Karpas-422 (cell line): ENCODE measurements at places on chromosomes 11 and 22.

- no peak for DNase-seq
Observed at GRCh38 chr11:99079576-99079975, 58.8 kb downstream of the CNTN5 start.

- no peak for DNase-seq
Observed at GRCh38 chr11:123169821-123170220, 25.2 kb downstream of the CLMP start.

DNA sequence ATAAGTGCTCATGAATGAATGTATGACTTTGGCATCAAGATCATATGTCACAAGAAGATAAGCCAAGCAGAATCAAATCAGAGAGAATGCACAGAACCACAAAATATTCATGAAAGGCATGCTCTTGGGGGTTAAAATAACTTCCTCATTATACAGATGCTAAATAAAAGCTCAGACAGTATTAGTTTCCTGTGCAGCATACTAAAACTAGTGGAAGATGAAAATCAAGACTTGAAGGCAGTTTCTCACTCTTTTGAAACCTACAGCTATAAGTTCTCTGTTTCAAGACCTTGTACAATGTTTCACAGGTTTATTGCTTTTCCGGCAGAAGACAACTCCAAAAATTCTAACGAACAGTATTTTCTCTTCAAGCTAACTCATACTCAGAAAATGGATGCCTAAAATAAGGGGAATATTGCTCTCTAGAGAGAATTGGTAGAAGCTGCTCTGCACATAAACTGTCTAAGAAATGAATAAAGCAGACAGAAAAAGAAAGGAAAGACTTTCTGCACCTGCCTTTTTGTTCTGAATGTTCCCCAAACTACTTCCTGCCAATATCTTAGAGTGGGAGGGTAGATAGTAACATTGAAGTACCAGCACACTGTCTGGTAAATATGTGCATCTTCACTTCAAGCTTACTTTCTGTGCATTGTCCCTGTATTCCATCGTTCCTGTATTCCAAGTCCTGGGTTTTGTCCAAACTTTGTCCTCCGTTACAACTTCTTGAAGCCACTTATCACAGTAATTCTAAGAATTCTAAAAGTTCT, 639.4 kb upstream of the FAT3 start:
- DNase-seq, result no peak

- no peak for DNase-seq
Observed at GRCh38 chr11:126405906-126406305, 50.4 kb downstream of the ST3GAL4 start.

DNA sequence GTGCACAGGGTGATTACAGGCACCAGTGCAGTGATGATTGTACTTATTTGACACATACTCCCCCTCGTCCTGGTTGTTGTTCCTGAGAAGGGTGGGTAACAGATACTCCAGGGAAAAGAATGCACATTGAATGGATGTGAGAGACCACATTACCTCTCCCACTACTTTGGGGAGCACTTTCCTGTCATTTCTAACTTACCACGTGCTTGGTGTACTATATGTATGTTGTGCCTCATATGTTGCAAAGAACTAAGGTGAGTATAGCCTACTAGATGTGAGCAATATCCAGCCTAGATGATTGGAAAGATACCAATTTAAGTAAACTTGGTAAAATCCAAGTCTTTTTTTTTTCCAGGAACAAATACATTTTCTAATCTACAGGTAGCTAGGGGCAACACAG, 14.3 kb upstream of the SCARF2 start:
- DNase-seq, result no peak

DNA sequence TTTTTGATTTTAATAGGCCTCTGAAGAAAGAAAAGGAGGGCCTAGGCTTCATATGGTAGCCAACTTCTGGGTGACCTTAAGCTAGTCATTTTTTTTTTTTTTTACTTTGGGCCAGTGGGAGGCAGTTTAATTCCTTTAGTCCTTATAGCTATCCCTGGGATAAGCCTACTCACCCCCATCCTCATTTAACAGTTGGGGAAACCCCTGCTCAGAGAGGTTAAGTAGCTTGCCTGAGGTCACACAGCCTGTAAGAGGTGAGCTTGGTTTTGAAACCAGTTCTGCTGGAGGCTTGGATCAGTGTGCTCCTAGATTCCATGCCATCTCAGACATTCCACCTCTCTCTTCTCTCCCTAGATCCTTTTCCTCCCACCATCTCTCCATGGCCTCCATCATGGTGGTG, 86.4 kb downstream of the MYO18B start:
- DNase-seq, result no peak

DNA sequence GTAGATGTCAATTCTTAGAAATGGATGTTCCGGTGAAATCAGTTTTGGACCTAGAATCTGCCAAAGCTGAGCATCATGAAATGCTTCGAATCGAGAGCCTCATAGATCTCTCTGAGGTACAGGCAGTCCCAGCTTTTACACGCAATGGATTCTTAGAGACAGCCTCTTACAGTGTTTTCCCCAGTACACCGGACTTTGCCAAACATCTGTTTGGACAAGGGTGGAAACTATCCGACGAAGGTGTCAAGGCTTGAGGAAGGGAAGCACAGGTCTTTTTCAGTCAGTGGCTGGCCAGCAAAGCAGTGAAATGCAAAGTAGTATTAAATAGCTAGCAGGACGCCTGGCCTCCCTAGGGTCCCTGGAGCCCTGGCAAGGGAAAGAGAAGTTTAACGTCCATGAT, 4.9 kb downstream of the GRK3 start:
- peak; percentile 33 for DNase-seq

GRCh38 chr11:44946263-44946662, 4.4 kb downstream of the TP53I11 start:
- no peak for DNase-seq

- peak; percentile 66 for DNase-seq
Observed at GRCh38 chr11:128553662-128554362, 33.5 kb downstream of the ETS1 start.

- no peak for DNase-seq
Observed at GRCh38 chr11:123316003-123316402, 114.1 kb upstream of the GRAMD1B start.

DNA sequence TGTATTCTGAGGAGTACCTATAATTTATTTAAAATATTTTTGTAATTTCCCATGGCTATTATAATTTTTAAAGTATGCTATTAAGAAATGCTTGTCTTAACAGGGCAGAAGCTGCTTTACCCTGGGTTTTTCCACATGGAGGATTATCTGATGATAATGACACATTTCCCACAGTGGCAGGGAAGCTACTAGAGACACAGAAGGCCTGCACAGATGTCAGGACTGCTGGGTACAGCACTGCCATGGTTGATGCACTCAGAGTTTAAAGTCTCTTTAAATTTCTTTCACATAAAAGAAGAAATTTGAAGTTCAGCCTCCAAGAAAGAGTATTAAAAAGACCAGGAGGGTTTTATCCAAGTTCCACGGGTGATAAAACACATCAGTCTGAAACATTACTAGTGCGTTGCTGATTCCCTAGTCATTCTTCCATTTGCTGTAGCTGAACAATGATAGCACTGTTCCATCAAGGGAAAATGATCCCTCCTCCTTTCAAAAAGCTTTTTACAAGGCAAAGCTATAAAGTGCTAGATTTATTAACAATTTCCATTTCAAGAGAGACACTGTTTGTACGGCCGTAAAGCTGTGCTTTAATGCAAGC, 363.0 kb downstream of the CNTN5 start:
- no peak for DNase-seq

DNA sequence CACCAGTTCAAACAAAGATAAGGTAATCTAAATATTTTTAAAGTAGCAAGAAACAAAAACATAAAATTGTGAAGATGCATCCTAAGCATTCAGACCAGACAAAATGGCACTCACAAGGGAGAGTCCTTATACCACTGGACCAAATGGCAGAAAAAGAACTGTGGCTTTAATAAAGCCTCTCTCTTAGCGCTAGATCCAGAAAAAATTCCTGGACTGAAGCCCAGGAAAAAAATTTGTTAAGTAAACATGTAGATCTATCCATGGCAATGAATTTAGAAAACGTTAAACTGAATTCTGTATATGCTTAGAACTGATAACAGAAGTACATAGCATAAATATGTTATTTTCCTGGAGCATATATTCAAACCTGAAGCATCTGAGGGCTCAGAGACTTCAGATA, 11.8 kb upstream of the CD59 start:
- DNase-seq, result no peak

- no peak for DNase-seq
Observed at GRCh38 chr11:77036398-77036797, 2.2 kb downstream of the B3GNT6 start.

GRCh38 chr22:50526108-50526833, 873 bp upstream of the SCO2 start:
- DNase-seq, result peak; percentile 93

DNA sequence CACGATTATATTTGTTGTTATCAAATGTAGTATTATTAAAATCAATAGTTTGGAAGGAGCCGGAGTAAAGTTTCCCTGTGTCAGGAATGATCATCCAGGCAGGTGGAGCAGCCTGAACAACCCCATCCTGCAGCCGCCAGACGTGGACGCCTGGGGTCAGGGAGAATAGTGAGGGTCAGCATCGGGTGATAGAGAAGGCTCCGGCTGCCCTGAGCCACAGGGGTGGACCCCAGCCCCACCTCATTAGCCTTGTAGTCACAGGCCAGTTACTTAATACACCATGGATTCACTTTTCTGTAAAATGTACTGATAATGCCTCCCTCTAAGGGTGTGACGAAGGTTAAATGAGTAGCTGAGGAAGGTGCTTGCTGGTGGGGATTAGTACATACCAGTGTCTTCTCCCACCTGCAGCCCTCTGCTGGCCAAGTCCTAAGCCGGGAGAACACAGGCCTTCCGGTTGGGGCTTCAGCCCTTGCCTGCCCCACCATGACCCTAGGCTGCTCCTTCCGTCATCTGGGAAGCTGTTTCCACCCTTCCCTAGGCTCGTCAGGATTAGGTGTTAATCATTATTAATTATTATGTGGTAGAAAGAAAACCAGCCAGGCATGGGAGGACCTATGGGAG, 14.9 kb downstream of the TMEM121B start:
- DNase-seq, result no peak

- DNase-seq, result no peak
Observed at GRCh38 chr11:529728-530411, 5.5 kb downstream of the HRAS start.

- DNase-seq, result no peak
Observed at GRCh38 chr11:115518983-115519628, 14.9 kb upstream of the CADM1 start.

GRCh38 chr22:26394777-26395176, 34.3 kb upstream of the ASPHD2 start:
- DNase-seq, result no peak

- DNase-seq, result no peak
Observed at GRCh38 chr11:124520550-124520854, 23.0 kb downstream of the OR8B12 start.

DNA sequence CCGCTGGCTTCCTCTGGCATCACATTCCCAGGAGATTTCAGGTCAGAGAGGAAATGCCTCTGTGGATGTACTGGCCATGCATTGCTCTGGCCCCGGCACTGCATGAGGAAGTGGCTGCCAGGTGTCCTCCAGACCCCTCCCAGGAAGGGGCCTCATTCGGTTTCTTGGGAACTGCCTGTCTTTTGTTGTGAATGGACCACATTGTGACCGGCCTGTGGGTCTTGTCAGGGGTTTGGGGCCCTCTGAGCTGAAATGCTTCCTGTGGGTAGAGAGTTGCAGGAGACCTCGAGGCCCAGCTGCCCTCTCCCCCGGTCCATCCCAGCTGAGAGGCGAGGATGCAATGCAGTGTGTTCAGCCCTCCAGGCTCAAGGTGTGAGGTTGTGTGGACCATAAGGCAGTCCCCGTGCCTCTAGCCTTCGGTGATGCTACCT, 18.8 kb upstream of the ST3GAL4 start:
- no peak for DNase-seq

DNA sequence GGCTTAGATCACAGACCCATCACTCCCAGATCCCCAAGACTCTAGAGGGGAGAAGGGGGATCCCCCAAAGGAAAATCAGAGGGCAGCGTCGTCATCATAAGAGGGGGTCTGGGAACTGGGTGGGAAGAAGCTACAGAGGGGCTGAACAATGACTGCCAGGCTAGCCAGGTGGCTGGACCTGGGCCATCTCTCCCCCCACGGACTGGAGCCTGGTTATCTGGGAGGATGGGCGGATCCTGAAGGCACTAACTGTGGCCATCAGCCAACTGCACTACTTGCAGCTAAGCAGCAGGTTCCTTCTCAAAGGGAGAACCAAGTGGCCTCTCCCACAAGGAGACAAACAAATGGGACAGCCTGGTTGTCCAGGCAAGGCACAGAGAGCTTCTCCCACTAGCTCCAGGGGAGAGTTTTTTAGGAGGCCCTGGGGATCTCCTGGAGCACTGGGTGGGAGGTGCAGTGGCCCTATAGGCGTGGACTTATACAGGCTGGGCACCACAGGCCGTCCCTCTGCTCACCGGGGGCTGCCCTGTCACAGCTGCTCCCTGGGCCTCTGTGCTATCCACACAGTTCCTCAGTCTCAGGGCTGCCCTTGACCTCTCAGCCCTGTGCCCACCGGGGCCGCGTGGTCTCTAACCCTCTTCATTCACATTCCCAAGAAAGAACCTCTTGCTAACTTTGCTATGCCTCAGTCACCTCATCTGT, 15.4 kb downstream of the P2RY6 start:
- DNase-seq, result no peak

DNA sequence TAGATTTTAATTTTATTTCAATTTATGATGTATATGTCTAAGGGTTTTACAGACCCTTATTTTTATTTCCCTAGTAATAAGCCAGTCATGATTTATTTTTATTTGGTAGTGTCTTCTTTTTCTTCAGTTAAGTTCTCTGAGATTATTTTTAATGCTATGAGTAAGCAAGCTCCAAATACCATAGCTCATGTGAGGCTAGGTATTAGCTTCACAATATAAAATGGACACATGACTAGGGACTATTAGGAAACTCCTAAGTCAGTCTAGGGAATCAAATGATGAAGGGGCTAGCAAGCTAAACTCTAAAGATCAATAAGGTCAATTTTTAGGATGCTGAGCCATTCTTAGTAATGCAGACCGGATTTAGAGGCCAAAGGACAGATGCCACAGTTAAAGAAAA, 45.9 kb downstream of the CKAP5 start:
- DNase-seq, result no peak

DNA sequence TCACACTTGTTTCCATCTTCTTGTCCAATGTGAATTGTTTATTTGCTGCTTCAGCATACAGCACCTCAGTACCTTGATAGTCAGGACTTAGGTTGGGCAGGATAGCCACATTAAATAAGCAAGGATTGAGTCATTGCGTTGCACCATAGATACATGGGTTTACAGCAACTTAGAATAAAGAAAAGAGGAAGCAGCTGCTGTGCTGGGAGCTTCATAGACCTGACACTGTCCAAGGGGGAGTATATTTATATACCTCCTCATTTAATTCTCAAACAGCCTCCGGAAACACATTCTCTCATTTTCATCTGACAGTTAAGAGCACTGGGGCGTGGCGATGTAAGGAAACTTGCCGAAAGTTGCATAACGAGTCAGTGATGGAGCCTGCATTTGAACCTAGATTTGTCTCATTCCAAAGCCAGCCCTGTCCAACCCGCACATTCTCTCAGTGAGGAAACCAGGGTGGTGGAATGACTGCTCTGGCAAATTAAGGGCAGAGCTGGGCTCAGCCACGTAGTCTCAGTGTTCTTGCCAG, 42.2 kb downstream of the UBASH3B start:
- peak; percentile 92 for DNase-seq

- DNase-seq, result no peak
Observed at GRCh38 chr22:34702279-34702678, 363.7 kb upstream of the ISX start.
